Activated naive CD8-positive, alpha-beta T cell treated with anti-CD3 and anti-CD28 coated beads, Interleukin-2, amount 10 ng/mL, durations not matched to agents 7 days and 5 days (primary cell): ENCODE measurements at places on chromosomes 1 and 21.

- DNase-seq: peak; percentile 38
Observed at GRCh38 chr21:39867198-39867650, at the start of gene PCP4. PCP4 (plus strand) TSS chr21:39867438; CDS start chr21:39867502, 64 bp downstream.

DNA sequence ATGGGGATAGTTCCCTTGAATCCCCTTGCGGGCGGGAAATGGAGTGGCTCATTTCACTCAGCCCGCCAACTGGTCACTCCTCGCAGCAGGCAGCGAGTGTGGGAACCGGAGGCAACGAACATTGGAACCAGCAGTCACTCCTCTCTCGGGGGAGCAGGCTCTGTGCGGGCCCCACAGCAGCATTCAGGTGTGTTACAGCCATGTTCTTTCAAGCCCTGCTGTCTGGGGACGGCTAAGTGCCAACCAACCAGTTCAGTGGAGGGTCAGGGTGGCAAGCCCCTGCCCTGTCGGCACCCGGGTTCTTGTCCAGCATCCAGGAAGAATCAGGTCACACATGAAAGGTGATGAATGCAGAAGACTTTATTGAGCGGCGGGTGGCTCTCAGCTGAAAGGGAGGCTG lies 370.5 kb downstream of the NUF2 start:
- DNase-seq: no peak

DNA sequence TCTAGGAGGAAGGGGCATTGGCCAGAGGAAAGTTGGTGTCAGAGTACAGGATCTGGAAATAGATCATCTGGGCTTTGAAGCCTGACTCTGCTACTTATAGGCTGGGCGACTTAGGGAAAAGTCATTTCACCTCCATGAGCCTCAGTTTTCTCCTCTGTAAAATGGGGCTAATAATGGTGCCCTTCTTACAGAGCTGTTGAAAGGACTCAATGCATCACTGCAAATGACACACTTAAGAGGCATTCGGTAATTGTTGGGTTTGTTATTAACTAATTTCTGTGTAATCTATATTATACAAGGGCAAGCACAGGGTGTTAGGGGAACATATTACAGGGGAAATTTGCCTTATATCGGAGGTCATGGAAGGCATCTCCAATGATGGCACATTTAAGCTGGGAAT lies 96.1 kb downstream of the KAZN start:
- DNase-seq: no peak

DNA sequence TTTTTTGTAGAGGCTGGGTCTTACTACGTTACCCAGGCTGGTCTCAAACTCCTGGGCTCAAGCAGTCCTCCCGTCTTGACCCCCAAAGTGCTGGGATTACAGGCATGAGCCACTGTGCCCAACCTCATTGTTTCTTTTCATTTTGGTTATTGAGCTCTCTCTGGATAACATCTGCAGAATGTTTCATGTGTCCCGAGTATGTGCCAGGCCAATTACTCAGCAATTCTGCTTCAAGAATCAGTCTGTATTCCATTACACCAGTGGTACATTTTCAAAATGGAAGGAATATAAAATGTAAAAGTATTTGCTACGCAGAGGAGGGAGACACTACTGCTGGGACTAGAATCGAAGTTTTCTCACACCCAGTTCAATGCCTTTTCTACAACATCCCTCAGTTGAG lies 1.7 kb upstream of the ELOA start:
- no peak for DNase-seq

- no peak for DNase-seq
Observed at GRCh38 chr21:16708101-16708835, 804.6 kb upstream of the CXADR start.

- DNase-seq: no peak
Observed at GRCh38 chr1:174005032-174005431, 17.1 kb downstream of the RC3H1 start.

DNA sequence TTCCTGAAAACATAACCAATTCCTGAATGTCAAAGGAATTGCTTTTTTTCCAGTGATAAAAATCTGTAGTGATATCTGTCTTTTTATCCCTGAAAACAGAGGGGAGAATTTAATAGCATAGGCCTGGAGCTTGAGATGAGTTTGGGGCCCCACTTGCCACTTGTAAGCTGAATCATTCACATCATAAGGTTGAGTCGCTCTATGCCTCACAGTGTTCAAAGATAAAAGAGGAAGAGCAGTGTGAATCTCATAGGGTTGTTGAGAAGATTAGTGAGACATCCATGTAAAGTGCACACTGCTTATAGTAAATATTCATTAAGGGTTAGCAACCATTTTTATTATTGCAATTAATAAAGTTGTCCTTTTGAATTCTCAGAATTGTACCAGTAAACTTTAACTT lies 271.3 kb downstream of the DNM3 start:
- no peak for DNase-seq

DNA sequence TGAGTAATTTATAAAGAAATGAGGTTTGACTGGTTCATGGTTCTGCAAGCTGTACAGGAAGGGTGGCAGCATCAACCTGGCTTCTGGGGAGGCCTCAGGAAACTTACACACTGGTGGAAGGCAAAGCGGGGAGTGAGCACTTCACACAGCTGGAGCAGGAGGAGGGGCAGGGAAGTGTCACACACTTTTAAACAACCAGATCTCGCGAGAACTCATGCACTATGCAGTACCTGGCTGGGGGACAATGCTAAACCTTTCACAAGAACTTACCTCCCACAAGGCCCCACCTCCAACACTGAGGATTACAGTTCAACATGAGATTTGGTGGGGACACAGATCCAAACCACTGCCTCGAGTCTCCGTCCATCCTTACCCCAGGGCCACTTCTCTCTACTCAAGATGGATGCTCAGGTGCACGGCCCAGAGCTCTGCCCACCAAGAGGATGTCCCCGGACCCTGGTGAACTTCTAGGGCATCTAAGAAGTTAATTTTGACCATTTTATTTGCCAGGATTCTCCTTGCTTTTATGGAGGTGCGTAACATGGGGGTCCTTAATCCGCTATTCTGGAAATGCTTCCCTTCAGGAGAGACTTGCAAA lies 22.7 kb upstream of the ACTRT2 start:
- DNase-seq: no peak

- DNase-seq: no peak
Observed at GRCh38 chr1:168088511-168089325, 48.0 kb downstream of the GPR161 start.

DNA sequence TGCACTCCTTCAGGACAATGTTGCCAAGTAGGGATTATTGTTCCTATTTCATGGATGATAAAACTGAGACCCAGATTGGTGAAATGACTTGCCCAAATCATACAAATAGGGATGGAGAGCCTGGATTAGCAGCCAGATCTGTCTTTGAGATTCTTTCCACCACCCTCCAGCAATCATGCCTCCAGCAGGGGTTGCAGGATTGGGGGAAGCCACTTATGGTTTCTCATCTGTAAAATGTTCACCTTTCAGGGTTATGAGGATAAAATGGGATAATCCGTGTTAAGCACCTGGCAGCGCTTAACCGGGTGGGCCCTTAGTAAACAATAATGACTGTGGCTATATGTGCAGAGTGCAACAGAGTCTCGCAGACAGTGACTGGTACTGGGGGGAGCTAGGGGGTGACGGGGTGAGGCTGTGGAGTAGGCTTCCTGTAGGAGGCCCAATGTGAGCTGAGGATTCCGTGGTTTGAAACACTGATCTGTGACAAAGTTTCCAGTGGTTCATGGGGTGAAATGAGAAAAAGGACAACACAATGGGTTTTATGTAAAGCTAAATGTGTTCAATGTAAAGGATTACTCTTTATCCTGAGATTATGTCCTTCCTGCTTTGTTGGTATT lies 33.7 kb upstream of the FOXO6 start:
- no peak for DNase-seq

GRCh38 chr1:225876900-225877510 lies 5.2 kb downstream of the TMEM63A start:
- no peak for DNase-seq

DNA sequence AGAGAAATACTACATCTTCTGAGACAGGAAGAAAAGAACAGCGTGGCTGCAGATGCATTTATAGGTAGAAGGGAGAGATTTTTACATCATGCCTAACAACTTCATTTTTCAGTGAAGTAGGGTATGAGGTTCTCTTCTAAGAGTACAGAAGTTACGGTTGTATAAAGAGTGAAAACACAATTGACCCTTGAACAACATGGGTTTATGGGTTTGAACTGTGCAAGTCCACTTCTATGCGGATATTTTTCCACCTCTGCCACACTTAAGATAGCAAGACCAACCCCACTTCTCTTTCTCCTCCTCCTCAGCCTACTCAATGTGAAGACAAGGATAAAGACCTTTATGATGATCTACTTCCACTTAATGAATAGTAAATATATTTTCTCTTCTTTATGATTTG lies 64.5 kb downstream of the RPAP2 start:
- no peak for DNase-seq

DNA sequence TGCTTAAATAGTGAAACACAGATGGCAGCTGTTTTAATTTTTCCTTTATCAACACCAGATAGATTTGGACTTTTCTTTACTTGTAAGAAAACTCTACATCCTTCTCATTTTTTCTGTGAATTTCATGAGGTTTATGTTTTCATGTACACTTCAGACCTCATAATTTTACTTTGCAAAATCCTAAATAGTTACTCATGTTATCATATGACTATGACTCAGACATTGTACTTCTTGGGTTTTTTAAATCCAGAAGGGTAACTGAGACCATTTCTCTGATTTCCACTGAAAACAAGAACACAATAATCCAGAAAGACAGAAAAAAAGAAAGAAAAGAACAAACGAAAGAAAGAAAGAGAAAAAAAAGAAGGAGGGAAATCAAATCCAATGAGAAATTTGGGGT lies 1021.6 kb downstream of the NCAM2 start:
- no peak for DNase-seq

DNA sequence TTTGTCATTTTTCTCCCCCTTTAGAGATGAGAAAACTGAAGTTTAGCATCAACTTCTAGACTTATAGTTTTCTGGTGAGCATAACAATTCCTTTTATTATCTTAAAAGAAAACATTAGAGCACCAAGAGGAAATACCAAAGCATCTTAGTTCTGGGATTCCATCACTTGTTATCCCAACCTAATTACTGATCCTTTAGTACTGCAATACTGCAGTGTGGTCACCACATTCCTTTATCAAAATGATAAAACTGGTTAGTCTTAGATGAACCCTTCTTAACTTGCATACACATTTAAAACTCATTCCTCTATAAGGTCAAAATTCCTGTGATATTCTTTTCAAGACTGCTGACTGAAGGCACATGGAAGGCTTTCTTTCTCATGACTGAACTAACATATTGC lies 23.1 kb downstream of the SOD1 start:
- DNase-seq: no peak

GRCh38 chr1:91349524-91349923 lies 55.1 kb downstream of the HFM1 start:
- no peak for DNase-seq

DNA sequence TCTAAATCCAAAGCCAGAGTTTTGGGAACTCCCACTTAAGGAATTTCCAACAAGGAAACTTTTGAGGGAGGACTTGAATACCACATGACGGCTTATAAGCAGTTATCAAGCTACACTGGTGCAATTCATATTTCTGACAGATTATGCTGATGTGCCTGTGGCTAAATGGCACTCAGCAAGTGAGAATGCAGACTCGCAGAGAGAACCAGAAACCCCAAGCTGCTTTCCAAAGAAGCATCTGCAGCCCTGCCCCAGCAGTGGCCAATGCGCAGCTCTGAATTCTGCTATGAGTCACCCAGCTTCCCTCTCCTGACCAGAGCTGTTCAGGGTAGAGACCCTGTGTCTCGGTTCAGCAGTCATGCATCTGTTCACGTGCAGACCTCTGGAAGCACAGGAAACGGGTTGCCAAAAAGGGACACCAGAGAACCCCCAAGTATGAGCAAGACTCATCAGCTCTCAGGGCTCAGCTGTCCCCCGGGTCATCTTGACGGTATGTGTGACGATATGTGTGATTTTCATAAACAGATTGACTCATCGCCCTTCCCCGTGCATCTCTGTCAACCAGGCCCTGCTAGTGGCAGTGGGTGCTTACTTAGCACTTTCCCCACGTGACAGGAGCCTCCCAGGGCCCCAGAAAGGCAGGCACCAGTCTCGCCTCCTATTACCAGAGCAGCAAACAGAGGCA lies 76.3 kb downstream of the ITPKB start:
- DNase-seq: peak; percentile 68

GRCh38 chr1:149963358-149963757 lies 26.7 kb upstream of the MTMR11 start:
- no peak for DNase-seq

- no peak for DNase-seq
Observed at GRCh38 chr1:236176337-236177336, 34.3 kb downstream of the GPR137B start.

GRCh38 chr1:89808441-89809117 lies 12.3 kb upstream of the LRRC8D start:
- no peak for DNase-seq

DNA sequence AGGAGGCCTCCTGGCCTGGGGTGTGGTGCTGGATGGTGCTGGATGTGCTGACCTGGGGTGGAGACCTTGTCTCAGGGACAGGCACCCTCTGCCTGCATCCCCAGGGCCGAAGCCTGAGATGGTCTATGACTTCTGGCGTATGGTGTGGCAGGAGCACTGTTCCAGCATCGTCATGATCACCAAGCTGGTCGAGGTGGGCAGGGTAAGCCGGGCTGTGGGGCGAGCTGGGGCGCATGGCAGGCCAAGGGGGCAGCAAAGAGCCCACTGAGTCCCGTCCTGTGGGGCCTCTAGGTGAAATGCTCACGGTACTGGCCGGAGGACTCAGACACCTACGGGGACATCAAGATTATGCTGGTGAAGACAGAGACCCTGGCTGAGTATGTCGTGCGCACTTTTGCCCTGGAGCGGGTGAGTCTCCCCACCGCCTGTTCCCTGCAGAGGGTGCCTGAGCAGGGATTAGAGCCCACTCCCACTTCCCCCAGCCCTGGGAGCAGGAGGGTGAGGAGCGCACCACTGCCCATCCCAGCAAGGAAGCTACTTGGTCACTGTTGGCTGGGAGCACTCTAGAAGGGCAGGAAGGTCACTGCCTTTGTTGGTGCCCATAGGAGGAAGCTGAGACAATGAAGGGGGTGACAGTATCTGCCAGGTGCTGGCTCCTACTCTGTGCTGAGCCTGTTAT lies 75.2 kb downstream of the PTPRU start:
- DNase-seq: peak; percentile 17

- no peak for DNase-seq
Observed at GRCh38 chr21:45876381-45877170, 105.0 kb upstream of the COL6A1 start.

GRCh38 chr1:9946315-9946714 lies 3.0 kb downstream of the NMNAT1 start:
- no peak for DNase-seq

DNA sequence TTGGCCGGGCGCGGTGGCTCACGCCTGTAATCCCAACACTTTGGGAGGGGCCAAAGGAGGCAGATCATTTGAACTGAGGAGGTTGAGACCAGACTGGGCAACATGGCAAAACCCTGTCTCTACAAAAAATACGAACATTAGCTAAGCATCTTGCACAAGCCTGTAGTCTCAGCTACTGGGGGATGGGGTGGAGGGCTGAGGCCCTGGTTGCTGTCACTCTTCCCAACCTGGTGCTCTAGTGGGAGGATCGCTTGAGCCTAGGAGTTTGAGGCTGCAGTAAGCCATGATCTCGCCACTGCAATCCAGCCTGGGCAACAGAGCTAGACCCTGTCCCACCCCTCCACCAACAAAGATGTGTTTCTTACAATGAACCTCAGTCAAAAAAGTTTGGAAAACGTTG lies 2.8 kb downstream of the PHGDH start:
- DNase-seq: no peak

GRCh38 chr1:53657891-53658396 lies 81.0 kb downstream of the GLIS1 start:
- no peak for DNase-seq
